ENCODE measurements at places on chromosomes 7 and 10. TPM values are rescaled to one million over a fixed set of nuclear protein-coding genes. Genes with fewer than 3 reads are reported as not detected.

DNA sequence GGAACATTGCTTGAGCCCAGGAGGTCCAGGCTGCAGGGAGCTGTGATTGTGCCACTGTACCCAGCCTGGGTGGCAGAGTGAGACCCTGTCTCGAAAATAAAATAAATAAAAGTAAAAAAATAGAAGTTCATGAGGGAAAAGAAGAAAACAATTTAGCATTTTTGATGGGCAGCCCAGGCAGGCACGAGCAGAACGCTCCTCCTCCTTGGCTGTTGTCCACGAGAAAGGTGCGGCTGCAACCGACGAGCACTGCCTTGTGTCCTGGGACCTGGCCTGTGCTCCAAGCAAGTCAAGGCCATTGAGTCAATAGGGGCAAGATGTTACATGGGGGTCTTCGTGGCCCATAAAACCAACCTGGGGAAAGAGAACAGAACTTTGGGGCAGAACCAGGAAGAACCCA lies 25.6 kb downstream of the EBF3 start:
- H3K27ac ChIP-seq, result no peak overlapping the region
- DNase-seq, result no peak
- H3K4me1 ChIP-seq, result no peaks in the 10 kb centered on the region
- H3K36me3 ChIP-seq, result no peaks in the 10 kb centered on the region
- no peak overlapping the region for H3K4me3 ChIP-seq
- no peaks in the 10 kb centered on the region for H3K27me3 ChIP-seq

AASS gene
- total RNA-seq, result 31.6 TPM

OR6B1 gene
- not detected for total RNA-seq

GRCh38 chr10:124668517-124669051 lies 75.6 kb downstream of the FAM53B start:
- DNase-seq, result no peak
- H3K4me1 ChIP-seq, result no peaks in the 10 kb centered on the region
- H3K27me3 ChIP-seq, result no peaks in the 10 kb centered on the region
- H3K36me3 ChIP-seq, result no peaks in the 10 kb centered on the region
- H3K4me3 ChIP-seq, result no peak overlapping the region
